Activated effector memory CD4-positive, alpha-beta T cell treated with Interleukin-2 at 50 U/mL for 16 hours (primary cell): ENCODE measurements at places on chromosomes 4 and X.

GRCh38 chrX:19660604-19661255 is 145.4 kb upstream of the MAP3K15 start:
- DNase-seq = no peak

- DNase-seq = no peak
Measured at GRCh38 chr4:23885943-23886590, 3.8 kb downstream of the PPARGC1A start.

- DNase-seq = no peak
Measured at GRCh38 chr4:93289831-93290230, 538.7 kb upstream of the ATOH1 start.

GRCh38 chr4:168739886-168740285 is 243.0 kb downstream of the PALLD start:
- DNase-seq = no peak

DNA sequence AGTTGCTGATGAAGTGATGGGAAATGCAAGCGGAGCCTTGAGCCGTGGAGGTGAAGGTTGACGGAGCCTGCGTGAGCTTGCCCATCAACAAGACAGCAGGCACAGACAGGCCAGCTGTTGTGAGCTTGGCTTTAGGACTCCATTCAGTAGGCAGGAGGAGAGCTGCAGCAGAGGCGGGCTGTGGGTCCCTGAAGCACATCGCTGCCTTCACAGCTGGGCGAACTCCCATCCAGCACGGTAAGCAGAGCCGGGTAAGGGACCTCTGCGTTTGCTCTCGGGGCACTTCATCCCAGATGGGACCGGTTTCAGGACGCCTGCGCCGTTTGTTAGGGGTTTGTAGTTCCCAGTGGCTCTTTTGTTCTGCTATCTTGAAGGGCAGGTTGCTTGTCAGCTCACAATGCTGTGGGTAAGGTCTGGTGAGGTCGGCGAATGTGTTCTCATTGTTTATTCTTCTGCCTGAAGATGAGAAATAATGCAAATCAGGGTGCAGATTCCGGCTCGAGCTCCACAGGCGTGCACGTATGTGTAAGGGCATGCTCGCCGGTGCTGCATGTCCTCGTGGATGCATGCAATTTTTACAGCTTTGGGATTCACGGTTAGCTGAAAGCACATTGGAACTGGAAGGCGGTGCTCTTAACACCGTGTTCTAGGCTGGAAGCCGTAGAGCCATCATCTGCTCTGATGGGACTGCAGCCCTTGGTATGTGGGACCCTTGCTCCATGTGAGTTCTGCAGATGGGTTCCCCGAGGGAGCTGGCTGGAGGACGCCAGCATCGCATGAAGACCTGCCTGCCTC is 54.6 kb upstream of the CLDN34 start:
- DNase-seq = no peak

DNA sequence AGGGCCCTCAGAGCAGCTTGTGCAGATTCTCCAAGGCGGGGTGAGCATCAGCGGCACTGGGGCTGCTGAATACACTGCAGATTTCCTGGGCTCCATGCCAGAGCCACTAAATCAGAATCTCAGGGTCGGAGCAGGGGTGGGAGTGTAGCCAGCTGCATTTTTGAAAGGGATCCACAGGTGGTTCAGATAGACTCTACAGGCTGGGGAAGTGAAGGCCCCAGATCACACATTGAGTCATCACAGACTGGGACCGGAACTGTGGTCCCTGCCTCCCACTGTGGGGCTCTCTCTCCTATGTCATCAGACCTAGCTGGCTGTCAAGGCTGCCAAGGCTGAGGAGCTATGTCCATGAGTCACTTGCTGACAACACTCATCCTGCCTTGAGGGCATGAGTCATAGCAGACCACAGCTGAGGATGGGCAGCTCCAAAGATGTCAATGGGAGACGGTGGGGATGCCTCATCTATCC is 162.3 kb upstream of the MAMLD1 start:
- DNase-seq = peak; percentile 0

GRCh38 chr4:142278663-142279062 is 567.4 kb downstream of the INPP4B start:
- no peak for DNase-seq

DNA sequence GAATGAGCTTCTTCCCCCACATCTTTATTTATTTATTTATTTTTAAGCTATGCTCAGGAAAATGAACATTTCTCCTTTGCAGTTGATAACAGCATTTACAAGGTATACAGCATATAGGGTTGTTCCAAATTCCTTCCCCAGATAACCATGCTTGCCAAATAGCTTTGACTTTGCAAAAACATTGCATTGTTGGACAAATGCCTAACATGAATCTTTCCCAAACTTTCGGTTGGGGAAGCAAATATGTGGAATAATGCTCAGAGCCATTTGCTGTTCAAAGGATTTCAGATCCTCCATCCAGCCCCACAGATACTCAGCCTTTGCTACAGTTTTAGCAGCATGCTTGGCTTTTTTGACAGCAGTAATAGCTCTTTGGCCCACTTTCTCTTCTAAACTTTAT is 127.2 kb upstream of the AGA start:
- DNase-seq = no peak

- no peak for DNase-seq
Measured at GRCh38 chr4:187059021-187059420, 335.4 kb upstream of the FAT1 start.
